H9 (cell line): ENCODE measurements at places on chromosomes 16 and 17.

DNA sequence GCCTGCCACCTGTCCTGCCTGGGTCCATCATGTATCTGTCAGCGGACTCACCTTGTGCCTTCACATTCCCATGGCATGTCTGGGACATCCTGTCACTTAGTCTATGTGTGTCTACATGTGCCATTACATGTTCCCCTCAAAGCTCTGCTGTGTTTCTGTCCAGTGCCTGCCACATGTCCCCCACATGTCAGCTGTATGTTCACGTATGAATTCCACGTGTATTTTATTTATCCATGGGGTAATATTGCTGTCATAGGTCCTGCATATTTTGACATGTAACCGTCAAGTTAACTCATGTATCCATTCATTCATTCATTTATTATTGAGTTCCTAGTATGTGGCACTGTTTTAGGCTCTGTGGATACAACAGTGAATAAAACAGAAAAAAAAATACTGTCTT is 20.8 kb downstream of the TMEM92 start:
- H3K4me1 ChIP-seq, result peaks cover 3% of the 10 kb centered on the region; the same call in 1 of the 2 replicates
- H3K27me3 ChIP-seq, result no peaks in the 10 kb centered on the region
- H3K36me3 ChIP-seq, result no peaks in the 10 kb centered on the region
- no peak for DNase-seq

GRCh38 chr16:9118170-9118569 is 26.7 kb downstream of the HAPSTR1 start:
- no peaks in the 10 kb centered on the region for H3K27me3 ChIP-seq
- H3K27ac ChIP-seq, result no peak overlapping the region
- no peaks in the 10 kb centered on the region; the same call in 1 of the 2 replicates for H3K4me1 ChIP-seq
- DNase-seq, result no peak

DNA sequence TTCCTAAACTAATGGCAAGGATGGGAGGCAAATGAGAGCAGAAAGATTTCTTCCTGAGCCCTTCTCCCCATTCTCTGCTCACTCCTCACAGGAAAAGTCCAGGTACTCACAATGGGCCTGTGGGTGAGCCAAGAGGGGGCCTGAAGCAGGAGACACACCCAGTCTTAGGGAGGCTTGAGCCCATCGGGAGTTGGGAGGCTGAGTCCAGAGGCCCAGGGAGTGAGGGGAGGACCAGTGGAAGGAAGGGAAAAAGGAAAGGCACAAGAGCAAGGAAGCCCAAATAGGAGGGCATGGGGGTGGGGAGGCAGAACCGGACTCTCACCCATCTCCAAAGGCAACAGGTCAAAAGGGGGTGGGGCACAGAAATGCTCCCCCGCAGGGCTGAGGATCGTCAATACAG is 68.1 kb upstream of the CNEP1R1 start:
- no peak overlapping the region for H3K4me3 ChIP-seq
- no peak for DNase-seq
- no peaks in the 10 kb centered on the region for H3K27me3 ChIP-seq
- no peaks in the 10 kb centered on the region for H3K4me1 ChIP-seq
- H3K36me3 ChIP-seq, result no peaks in the 10 kb centered on the region
- no peak overlapping the region for H3K27ac ChIP-seq

DNA sequence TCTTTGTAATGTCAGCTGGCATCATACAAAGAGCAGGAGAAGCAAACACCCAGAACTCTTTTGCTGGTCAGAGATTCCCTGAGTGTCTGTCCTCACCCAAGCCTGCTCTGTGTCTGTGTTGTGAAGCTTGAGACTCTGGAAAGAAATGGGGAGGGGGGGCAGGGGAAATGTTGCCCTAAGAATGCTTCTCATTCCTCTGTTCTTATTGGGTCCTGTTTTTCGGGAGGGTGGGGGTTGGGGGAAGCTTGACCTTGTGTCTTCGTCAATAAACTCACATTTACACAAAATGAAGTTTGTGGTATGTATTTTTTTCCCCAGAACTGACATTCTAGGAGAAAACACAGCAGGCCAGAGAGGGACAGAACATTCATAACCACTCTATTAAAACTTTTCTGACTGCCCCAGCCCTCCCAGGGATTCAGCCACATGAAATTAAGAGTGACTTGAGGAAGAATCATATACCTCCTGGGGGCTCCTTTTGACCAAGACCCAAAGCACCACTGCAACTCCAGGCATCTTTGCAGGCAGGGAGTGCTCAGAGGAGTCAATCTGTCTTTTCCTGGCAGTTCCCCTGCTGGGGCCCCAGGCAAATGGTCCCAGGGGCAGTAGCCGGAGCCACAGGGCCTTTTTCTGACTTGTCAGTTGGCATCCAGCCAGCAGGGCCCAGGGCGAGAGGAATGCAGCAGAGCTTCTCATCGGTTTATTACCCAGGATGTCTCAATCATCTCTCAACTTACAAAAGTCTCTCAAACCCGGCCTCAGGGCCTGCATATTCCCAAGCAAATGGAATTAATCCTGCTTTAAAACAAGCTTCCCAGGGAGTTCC is 5.1 kb upstream of the RASL10B start:
- DNase-seq, result peak; percentile 58
- 0 out of 2 replicates have a peak, but pooled peaks cover 3% of the 10 kb centered on the region for H3K4me1 ChIP-seq
- no peak overlapping the region for H3K4me3 ChIP-seq
- H3K27ac ChIP-seq, result no peak overlapping the region
- peaks cover 7% of the 10 kb centered on the region; the same call in 2 of the 3 replicates for H3K36me3 ChIP-seq
- no peaks in the 10 kb centered on the region for H3K27me3 ChIP-seq

- peak overlapping the region; percentile 53 for H3K4me3 ChIP-seq
- peaks cover 3% of the 10 kb centered on the region; the same call in 1 of the 2 replicates for H3K4me1 ChIP-seq
- peak; percentile 84 for DNase-seq
These were observed 4.0 kb downstream of the MAFG start for GRCh38 chr17:81923302-81924260.

GRCh38 chr17:41451154-41451728 is 10.5 kb upstream of the KRT38 start:
- H3K27me3 ChIP-seq, result no peaks in the 10 kb centered on the region
- no peak overlapping the region for H3K27ac ChIP-seq
- H3K36me3 ChIP-seq, result no peaks in the 10 kb centered on the region; the same call in none of the 2 replicates
- no peak for DNase-seq
- no peaks in the 10 kb centered on the region for H3K4me1 ChIP-seq

GRCh38 chr17:83010206-83011200 is 68.9 kb upstream of the METRNL start:
- no peaks in the 10 kb centered on the region; the same call in 1 of the 2 replicates for H3K4me1 ChIP-seq
- no peak for DNase-seq
- peaks cover 3% of the 10 kb centered on the region; the same call in 1 of the 2 replicates for H3K36me3 ChIP-seq
- H3K4me3 ChIP-seq, result no peak overlapping the region

DNA sequence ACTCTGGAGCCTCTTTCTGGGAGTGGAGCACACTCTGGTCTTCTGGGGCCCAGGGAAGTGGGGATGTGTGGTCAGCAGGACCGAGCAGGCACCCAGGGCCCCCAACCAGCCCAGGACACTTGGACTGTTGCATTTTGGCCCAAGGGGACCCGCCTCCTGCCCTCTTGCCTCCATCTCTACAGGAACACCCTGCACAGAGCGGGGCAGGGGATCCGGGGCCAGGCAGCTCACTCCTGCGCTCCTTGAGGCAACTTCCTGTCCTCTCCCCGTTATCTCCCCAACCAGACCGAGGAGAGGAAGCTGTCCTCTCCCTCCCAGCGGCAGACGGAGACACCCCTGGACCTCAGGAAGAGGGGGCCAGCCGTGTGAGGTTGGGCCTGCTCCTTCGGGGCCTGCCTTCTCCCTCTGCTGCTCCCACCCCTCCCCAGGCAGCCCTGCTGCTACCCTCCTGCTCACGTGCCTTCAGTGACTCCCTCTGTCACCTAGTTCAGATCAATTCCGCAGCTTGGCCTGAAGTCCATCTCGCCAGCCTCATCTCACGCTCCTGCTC is 10.0 kb upstream of the ATP2A3 start:
- DNase-seq, result peak; percentile 29
- no peak overlapping the region for H3K4me3 ChIP-seq
- no peak overlapping the region for H3K27ac ChIP-seq

GRCh38 chr17:76515274-76515949 is 14.2 kb upstream of the RHBDF2 start:
- no peaks in the 10 kb centered on the region for H3K27me3 ChIP-seq
- no peaks in the 10 kb centered on the region for H3K4me1 ChIP-seq
- no peak overlapping the region for H3K4me3 ChIP-seq
- DNase-seq, result no peak
- H3K36me3 ChIP-seq, result no peaks in the 10 kb centered on the region

- no peak overlapping the region for H3K4me3 ChIP-seq
- H3K27ac ChIP-seq, result no peak overlapping the region
- H3K4me1 ChIP-seq, result no peaks in the 10 kb centered on the region
- no peaks in the 10 kb centered on the region for H3K27me3 ChIP-seq
- DNase-seq, result no peak
These were observed 59.6 kb downstream of the SMG6 start for GRCh38 chr17:2243953-2244352.

GRCh38 chr17:8345052-8345690 is 5.5 kb downstream of the ODF4 start:
- H3K4me1 ChIP-seq, result no peaks in the 10 kb centered on the region
- no peak overlapping the region for H3K4me3 ChIP-seq
- DNase-seq, result peak; percentile 26
- H3K36me3 ChIP-seq, result no peaks in the 10 kb centered on the region
- H3K27ac ChIP-seq, result no peak overlapping the region

DNA sequence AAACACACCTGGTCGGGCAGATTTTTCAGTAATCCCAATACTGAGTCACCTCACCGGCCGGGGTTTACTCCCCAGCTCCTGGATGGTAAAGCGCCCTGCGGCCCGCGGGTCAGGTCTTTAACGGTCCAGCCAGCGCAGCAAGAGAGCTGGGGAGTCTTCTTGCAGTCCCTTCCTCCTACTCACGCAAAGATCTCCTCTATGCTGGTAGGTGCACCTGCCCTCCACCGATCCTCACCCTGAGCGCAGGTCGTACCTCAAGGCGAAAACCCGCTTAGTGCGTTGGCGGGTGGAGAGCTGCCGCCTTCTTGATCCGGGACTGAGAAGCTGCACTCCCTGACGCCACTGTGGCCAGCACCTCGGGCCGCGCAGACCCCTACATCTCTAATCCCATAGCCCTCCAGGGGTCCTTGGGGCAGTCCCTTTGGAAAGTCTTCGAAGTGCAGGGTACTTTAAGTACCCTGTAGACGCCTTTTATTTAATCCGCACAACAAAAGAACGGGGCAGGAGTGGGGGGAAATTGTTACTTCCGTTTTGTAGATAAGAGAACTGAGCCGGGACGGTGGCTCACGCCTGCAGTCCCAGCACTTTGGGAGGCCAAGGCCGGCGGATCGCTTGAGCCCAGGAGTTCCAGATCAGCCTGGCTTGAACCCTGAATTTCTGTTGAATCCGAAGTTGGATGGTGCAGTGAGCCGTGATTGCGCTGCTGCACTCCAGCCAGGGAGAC is 10.4 kb upstream of the HOXB13 start:
- H3K27me3 ChIP-seq, result peaks cover 99% of the 10 kb centered on the region
- H3K4me3 ChIP-seq, result no peak overlapping the region
- H3K4me1 ChIP-seq, result no peaks in the 10 kb centered on the region
- no peaks in the 10 kb centered on the region for H3K36me3 ChIP-seq

GRCh38 chr17:68627956-68628575 is 26.9 kb upstream of the FAM20A start:
- no peak overlapping the region for H3K27ac ChIP-seq
- no peaks in the 10 kb centered on the region for H3K4me1 ChIP-seq
- no peaks in the 10 kb centered on the region for H3K36me3 ChIP-seq
- no peak overlapping the region for H3K4me3 ChIP-seq
- peak; percentile 46 for DNase-seq
- no peaks in the 10 kb centered on the region for H3K27me3 ChIP-seq

DNA sequence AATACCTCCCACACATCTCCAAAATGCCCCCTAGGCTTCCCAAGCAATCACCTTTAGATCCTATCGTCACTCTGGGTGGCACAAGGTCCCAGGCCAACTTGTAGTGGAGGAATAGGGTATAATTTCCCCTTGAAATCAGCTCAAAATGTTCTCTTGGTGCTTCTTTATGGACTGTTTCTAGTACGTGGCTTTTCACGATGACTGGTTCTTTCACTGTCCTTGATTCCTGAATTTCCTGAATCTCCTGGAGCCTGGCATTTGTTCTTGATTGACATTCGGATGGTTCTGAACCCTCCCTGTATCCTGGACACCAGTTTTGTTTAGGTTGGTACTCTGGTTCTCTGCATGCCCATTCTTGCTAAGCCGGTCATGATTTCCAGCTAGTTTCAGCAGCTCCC is 6.9 kb upstream of the VPS53 start:
- H3K27me3 ChIP-seq, result no peaks in the 10 kb centered on the region
- H3K4me3 ChIP-seq, result no peak overlapping the region
- H3K4me1 ChIP-seq, result no peaks in the 10 kb centered on the region; the same call in 1 of the 2 replicates
- H3K27ac ChIP-seq, result no peak overlapping the region
- DNase-seq, result no peak
- H3K36me3 ChIP-seq, result no peaks in the 10 kb centered on the region

- no peaks in the 10 kb centered on the region for H3K27me3 ChIP-seq
- no peaks in the 10 kb centered on the region for H3K4me1 ChIP-seq
- DNase-seq, result no peak
These were observed 5.0 kb downstream of the CASKIN1 start for GRCh38 chr16:2191446-2191706.

GRCh38 chr16:4976611-4977145 is 18.5 kb downstream of the SEC14L5 start:
- no peaks in the 10 kb centered on the region for H3K4me1 ChIP-seq
- no peaks in the 10 kb centered on the region for H3K27me3 ChIP-seq
- no peak overlapping the region for H3K27ac ChIP-seq
- no peaks in the 10 kb centered on the region for H3K36me3 ChIP-seq

DNA sequence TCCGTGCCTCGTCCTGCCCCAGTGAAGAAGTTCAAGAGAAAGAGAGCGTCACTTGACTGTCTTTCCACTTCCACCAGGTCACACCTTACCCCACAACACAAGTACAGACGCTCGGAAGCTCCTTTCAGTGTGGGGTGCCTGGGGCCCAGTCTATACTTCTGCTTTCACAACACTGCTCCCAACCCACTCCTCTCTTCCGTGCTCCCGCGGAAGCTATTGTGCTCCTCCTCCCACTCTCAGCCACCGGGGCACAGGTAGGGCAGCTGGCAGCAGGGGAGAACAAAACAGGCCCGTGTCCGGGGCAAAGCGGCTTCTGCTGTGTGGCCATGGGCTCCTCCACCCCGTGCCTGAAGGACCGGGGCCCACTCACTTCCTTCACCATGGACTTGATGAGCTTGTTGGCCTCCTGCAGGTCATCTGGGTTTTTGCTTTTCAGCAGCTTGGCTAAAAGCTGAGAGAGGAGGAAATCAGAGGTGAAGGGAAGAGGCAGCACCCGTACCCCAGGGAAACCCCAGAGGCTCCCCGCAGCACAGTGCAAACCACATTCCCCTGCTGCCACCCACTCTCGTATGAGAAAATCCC is 18.9 kb downstream of the GGA3 start:
- H3K27me3 ChIP-seq, result no peaks in the 10 kb centered on the region
- no peak overlapping the region for H3K27ac ChIP-seq
- no peak overlapping the region for H3K4me3 ChIP-seq
- H3K4me1 ChIP-seq, result no peaks in the 10 kb centered on the region
- H3K36me3 ChIP-seq, result peaks cover 76% of the 10 kb centered on the region
- no peak for DNase-seq

GRCh38 chr16:13441675-13442074 is 478.3 kb upstream of the ERCC4 start:
- H3K4me3 ChIP-seq, result no peak overlapping the region
- no peak overlapping the region for H3K27ac ChIP-seq
- DNase-seq, result no peak
- no peaks in the 10 kb centered on the region for H3K27me3 ChIP-seq
- no peaks in the 10 kb centered on the region; the same call in 1 of the 2 replicates for H3K4me1 ChIP-seq
